ENCODE measurements at places on chromosomes 12 and 14.

- no peak for DNase-seq
- H3K27ac ChIP-seq: no peak overlapping the region
- no peaks in the 10 kb centered on the region for H3K4me1 ChIP-seq
These were observed 339.2 kb downstream of the ACSS3 start for GRCh38 chr12:81417056-81417455.

DNA sequence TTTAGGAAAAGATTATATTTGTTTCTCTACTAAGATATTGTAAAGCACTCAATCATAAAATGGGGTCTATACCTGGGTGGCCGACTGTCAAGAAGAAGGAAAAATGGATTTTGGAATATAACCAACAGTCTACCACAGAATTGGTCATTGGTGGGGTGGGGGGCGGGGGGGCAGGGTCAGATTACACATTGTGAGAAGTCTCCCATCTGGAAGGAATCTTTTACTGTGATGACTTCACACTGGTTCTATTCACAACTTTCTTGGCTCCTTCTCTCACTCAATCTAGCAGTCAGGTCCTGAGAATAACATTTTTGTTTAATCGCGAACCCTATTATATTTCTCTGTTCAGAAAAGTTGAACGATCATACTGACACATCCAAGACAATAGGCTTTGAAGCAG lies 8.7 kb upstream of the CLEC4E start:
- no peak overlapping the region for H3K27ac ChIP-seq
- no peaks in the 10 kb centered on the region for H3K27me3 ChIP-seq
- H3K4me1 ChIP-seq: no peaks in the 10 kb centered on the region

DNA sequence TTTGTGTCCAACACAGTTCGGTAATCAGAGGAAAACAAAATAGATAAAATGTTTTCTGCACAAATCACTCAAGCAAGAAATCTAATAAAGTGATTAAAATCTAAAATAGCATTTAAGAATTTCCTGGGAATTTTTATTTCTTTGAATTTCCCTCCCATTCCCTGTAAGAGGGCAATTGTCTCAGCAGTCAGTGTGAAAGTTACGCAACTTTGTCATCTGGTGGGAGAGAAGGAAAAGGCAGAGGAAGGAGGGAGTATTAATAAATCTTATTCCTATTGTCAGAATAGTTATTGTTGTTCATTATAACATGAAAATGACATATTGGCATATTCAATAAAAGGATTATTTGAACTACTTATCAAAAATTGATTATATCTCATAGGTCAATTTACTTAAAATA lies 464.9 kb downstream of the PRKD1 start:
- no peak overlapping the region for H3K27ac ChIP-seq
- no peaks in the 10 kb centered on the region for H3K4me1 ChIP-seq
- DNase-seq: no peak
- no peaks in the 10 kb centered on the region for H3K27me3 ChIP-seq
- no peaks in the 10 kb centered on the region for H3K36me3 ChIP-seq

DNA sequence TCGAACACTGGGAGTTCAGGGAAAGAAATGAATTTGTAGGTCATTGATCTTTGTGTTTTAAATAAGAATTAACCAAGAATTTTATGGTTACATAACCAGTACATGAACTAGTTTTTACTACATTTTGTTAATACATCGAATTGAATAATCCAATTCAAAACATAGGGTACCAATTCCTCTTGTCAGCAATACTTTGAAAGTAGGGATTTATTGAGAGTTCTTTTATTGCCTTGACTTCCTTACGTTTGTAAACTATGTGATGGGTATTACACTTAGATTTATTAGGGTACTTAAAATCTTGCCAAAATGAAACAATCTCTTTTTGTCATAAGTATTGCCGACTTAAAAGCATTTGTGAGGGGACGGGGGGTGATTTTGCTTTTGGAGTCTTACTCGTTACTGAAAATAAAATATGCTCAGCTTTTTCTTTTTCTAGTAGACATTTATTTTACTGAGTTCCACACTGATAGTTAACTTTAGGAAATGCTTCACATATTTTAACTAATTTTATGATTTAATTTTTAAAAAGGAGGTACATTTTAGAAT lies 22.4 kb downstream of the SOCS2 start:
- peak overlapping the region; percentile 65 for H3K27ac ChIP-seq
- no peak for DNase-seq
- no peaks in the 10 kb centered on the region for H3K36me3 ChIP-seq
- no peaks in the 10 kb centered on the region for H3K27me3 ChIP-seq
- peaks cover 9% of the 10 kb centered on the region for H3K4me1 ChIP-seq

DNA sequence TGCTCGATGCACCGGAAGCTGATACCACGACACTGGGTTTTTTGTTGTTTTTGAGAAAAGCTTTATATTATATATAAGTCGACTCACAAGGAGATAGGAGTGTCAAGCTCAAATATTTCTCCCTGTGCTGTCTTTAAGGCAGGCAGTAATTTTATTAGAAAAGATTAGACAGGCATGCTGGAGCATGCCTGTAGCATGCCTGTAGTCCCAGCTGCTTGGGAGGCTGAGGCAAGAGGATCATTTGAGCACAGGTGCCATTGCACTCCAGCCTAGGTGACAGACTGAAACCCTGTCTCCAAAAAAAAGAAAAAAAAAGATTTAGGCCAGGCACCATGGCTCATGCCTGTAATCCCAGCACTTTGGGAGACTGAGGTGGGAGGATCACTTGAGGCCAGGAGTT lies 51.8 kb downstream of the GNS start:
- H3K4me3 ChIP-seq: no peak overlapping the region
- no peak overlapping the region for H3K27ac ChIP-seq
- H3K36me3 ChIP-seq: no peaks in the 10 kb centered on the region
- no peaks in the 10 kb centered on the region for H3K27me3 ChIP-seq
- no peaks in the 10 kb centered on the region for H3K4me1 ChIP-seq
